ENCODE measurements at places on chromosomes 2 and 18.

- no peak for DNase-seq
Observed at GRCh38 chr18:63603772-63604171, 16.6 kb downstream of the SERPINB13 start.

DNA sequence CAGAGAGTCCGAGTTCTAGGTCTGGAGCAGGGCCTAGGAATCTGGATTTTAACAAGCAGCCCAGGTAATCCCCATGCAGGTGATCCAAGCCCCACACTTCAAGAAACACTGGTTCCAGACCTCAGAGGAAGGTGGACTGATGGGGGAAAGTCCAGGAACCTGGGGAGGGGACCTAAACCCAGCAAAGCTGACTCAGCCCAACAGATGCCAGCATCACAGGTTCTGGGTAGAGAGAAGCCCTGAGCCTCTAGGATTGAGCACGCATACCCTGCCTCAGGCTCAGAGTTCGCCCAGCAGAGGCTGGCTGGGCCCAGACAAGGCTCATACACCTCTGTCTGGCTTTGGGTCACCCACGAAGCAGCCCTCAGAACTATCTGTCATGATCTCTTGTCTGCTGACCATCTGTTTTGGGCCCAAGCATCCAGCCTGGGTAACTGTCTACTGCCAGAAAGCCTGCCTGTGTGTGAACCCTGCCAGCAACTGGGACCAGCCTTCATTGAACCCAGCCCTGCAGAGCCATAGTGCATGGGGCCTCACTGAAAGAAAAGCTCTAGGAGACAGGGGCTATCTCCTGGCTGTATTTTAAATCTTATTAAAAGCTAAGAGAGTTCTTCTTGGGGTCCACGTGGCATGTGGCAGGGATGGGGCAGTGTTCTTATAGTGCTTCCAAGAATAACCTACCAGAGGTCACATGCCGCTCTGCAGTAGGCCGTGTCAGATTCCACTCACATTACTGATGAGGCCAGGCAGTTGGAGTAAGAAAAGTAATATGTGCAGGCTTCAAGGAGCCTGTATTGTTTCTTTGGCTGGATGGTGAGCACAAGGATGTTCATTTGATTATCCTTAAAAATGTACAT is 7.4 kb downstream of the TMEM127 start:
- no peak for DNase-seq

GRCh38 chr2:172836347-172836821 is 100.7 kb downstream of the RAPGEF4 start:
- no peak for DNase-seq

DNA sequence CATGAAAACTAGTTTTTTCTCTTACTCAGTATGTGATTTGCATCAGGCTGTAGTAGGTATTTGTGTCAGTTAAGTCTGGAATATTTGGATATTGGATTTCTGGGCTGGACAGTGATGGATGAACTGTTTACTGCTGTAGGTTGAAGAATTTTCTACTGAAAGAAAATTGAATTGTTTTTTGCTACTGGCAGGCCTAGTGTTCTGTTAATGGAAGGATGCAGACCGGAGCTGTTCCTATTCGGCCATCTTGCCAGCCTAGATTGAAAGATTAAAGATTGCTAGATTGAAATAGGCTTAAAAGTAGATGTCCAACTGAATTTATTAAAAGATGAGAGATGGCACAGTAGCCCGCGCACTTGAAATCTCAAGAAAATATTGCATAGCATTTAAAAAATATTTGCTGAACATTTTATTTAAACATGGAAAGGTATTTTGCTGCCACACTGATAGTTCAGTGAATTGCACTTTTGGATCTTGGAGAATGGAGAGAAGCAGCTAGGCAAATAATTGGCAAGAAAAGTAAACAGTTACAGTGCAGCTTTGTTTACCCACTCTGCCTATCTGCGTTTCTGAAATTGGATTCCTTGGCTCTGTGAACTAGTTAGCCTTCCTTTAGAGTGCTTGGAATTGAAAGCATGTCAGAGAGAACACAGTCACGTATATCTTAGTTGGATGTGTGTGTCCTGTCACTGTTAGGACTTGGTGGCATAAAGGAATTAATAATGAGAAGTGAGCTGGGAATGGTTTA is 54.1 kb downstream of the EPB41L5 start:
- DNase-seq = no peak

GRCh38 chr2:148814860-148815419 is 60.1 kb upstream of the KIF5C start:
- DNase-seq = no peak

GRCh38 chr18:54877076-54877475 is 48.8 kb downstream of the RAB27B start:
- DNase-seq = no peak

DNA sequence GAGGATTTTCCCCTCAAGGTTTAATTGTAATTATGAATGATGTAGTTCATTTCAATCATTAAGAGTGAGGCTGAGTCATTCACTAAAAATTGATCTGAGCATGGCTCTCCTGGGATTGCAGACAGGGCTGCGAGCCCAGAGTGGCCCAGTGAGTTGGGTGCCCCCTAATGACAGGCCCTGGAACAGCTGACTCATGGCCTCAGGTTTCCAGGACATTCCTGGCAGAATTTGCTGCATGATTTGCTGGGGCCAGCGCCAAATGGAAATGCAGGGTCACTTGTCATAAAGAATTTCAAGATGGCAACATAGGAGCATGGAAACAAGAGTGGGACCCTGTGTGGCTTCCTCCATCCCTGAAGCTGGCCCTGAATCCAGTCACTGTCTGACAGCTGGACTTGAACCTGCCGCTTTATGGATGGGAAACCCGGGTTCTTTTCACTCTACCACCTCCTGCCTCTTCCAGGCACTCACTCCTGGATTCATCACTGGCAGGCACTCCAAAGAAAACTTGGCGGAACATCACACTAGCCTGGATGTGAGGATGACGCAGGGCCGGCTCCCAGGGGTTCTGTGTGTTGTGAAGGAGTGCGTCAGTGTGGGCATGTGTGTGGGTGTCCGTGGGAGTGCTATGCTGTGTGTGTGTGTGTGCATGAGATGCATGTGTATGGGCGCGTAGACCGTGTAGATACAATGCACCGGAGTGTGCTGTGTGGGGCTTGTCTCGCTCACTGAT is 15.2 kb downstream of the OTOF start:
- DNase-seq = peak; percentile 85

DNA sequence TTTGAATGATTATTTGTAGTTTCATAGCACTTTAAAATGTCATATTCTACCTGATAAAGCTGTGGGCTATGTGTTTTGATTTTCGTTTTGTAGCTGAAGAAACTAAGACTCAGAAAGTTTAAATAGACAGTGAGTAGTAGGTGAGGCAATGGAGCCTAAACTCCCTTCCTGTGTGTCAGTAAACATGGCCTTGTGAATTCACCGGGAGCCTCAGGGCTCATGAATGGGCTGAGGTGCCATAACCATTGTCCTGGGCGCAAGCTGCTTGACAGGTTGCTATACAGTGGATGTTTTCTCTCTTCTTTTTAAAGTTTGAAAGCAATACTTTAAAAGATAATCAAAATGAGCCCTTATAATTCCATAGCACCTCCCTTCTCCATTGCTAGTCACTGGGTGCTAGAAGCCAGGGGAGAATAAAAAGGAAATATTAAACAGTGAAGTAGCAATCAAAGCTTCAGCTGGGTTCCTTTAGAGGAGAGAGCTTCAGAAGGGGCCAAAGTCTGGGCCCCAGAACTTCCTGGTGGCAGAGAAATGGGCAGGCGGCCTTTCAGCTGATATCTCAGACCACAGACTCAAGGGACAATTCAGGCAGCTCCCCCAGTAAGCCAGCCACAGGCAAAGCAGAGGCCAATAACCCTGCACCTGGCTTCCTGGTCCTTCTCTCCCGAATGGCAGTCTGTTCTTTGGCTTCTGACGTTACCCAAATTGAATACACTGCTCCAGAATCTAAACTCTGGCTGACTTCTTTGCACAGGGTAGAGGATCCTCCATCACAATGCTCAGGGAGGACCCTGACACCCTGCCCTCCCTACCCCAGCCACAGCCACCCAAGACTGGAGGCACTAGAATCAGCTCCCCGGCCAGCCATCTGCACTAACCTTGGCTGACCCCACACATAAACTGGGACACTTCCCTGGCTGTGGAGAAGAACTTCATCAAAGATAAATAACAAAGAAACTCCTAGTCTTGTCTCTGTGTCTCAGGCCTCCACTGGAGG is 51.8 kb upstream of the NPAS2 start:
- DNase-seq = no peak

DNA sequence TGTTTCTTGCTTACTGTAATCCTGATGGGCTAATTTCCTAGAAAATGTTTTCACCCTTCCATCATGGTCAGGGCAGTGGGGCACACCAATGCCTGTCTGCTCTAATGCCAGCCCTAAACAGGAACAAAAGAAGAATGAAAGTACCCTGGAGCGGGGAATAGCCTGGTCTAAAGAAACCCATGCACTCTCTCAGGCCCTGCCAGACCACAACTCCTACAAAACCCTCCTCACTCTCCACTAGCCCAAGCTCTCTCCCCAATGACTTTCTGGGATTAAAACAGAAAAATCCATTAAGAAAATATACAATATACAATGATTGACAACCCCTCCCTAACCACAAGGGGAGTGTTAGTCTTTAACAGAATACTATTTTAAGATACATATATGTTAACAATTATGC is 67.6 kb downstream of the AAK1 start:
- no peak for DNase-seq

GRCh38 chr2:173884025-173884802 is 81.0 kb downstream of the SP3 start:
- peak; percentile 57 for DNase-seq

DNA sequence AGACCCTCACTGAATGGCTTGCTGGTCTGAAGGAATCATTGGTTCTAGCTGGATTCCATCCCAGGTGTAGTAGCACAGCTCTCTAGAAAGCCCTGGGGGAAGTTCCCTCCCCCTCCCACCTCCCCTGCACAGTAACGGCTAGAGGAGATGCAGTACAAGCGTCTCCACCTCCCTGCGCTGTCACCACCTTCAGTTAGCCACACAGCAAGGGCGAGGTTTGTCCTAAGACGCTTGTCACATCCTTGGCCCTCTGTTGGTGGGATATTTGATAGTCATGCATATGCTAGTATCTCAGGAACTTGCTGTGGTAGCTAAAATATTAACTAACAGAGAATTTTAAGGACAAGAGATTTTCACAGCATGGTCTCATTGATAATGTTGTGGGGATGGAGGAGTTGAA is 19.4 kb downstream of the TRAPPC12 start:
- no peak for DNase-seq

DNA sequence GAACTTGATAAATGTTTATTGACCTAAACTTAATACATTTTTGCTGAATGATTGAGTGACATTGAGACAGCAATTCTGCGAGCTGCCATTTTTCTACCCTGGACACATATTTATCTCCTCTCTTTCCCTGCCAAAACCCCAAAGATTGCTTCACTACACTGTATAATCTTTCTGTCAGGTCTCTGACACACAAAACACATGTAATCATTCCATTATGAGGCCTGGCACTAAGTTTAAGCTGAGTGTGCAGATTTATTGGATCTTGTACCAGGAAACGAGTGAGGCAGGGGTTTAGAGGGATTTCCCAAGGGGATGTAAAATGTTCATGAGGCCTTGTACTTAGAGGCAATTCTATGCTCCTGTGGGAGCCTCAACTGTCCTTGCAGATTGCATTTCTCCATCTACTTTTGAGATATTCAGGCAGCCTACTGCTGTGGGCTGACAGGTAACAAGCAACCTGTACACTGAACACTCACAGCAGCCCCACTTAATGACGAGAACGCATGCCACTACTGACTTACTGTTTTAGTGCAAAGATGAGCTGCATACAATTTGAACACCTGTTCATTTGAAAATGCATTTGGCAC is 13.7 kb upstream of the OSR1 start:
- no peak for DNase-seq

DNA sequence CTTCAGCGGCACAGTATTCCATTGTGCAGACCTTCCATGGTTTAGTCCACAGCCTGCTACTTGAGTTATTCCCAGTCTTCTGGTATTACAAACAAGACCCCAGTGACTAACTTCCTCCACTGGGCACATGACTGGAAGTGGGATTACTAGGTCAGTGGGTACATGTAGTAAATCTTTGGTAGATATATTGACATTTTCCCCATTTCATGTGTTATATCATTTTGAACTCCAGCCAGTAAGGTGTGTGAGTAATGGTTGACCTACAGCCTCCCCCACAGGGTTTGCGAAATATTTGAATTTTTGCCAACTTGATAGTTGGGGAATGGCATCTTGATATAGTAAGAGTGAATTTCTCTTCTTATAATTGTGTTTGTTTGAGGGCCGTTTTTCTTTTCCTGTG is 58.8 kb downstream of the RNF144A start:
- DNase-seq = no peak

- DNase-seq = no peak
Observed at GRCh38 chr2:176385219-176385759, 116.0 kb downstream of the MTX2 start.

DNA sequence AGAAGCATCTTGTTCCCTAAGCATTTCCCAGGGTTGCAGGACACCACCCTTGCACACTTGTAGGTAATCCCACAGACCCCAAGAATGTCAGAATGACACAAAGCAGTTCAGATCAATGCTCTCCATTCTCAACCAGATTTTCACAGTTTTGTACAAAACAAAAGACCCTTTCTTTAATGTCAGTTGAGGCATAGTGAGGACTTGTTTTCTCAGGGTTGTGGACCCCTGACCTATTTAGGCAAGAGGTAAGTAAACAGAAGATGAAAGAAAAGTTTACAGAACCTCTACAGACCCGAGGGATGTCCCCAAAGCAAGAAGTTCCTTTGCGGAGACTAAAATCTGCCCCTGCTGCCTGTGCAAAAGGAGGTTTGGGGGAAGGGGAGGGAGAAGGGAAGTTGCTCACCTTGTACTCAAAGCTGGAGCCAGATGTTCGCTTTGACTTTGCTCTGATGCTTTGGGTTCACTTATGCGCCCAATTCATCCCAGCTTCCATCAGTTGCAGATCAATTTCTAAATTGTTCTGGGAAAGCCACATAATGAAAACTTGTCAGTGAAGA is 635.4 kb downstream of the EPHA4 start:
- no peak for DNase-seq

DNA sequence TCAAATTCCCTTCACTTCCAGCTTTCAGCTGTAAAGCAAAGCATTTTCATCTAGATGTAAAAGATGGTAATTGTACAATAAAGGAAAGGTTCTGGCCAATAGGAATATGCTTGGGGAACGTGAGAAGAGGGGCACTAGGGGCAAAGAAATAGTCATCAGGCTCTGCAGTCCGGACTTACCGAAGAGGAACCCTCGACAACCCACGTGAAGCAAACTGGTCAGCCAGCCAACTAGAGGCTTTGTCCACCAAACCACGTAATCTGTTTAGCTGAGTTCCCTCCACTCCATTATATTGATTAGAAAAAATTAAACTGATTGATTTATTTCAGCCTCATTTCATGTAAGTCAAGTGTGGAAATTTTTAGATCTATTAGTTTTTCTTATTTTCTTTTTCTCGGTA is 300.4 kb upstream of the FANCL start:
- peak; percentile 30 for DNase-seq

- no peak for DNase-seq
Observed at GRCh38 chr2:216057688-216058193, 23.9 kb downstream of the PECR start.

GRCh38 chr2:1136846-1137245 is 186.2 kb downstream of the SNTG2 start:
- no peak for DNase-seq

Measured in WERI-Rb-1 (cell line).